Vagina (tissue), 2 donors: ENCODE measurements at places on chromosomes 2 and 18.

DNA sequence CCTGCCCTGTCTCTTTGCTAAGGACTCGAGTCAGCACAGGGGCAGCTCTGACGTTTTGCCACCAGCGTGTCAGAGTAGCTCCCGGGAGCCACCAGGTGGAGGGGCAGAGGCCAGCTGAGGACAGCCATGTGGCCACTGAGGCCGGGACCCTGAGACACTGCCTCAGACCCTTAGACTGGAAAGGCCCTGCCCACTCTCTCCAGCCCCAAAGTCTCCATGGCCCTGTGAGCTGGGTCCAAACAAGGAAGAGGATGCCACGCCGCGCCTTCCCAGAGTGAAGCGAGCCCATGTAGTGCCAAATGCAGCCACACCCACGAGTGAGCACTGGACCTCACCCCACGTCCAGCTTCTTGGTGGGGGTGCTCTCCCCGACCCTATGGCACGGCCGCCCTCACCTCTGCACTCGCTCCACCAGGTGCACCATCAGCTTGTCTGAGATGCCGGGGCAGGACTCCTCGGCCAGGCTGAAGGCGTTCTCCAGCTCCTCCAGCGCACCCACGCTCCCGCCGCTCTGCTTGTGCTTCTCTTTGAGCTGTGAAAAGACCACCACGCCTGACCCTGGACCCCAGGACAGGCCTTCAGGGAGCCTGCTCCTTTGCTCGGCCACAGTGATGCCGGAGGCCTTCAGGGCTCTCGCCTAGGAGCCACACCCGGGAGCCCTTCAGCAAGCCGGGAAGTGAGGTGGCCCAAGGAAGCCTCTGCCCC, 12.2 kb downstream of the STK25 start:
- no peaks in the 10 kb centered on the region for H3K27me3 ChIP-seq
- no peaks in the 10 kb centered on the region for H3K4me1 ChIP-seq

DNA sequence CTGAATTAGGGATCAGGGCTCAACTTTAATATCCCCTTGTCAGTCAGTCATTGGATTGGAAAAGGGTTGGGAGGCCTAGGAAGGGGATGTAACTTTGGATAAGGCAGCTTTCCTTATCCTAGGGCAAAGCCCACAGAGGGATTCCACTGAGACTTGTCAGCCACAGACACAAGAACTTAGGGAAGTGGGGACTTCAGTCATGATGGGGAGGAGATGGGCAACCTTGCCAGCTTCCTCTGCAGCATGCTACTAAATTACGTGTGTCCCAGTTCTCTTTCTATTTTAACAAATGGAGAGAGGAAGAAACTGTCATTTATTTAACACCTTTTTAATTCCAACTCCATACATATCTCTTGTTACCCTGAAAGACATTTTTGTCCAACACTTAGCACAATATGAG, 237.8 kb downstream of the WDR7 start:
- no peaks in the 10 kb centered on the region for H3K27me3 ChIP-seq
- no peak overlapping the region for H3K27ac ChIP-seq
- no peak for DNase-seq
- H3K4me1 ChIP-seq = peaks cover 9% of the 10 kb centered on the region
- H3K36me3 ChIP-seq = no peaks in the 10 kb centered on the region
- no peak overlapping the region for H3K4me3 ChIP-seq

- no peak overlapping the region for H3K4me3 ChIP-seq
- H3K36me3 ChIP-seq = no peaks in the 10 kb centered on the region
- no peaks in the 10 kb centered on the region for H3K27me3 ChIP-seq
- H3K27ac ChIP-seq = no peak overlapping the region
Measured at GRCh38 chr2:170245312-170245711, 67.4 kb downstream of the MYO3B start.

GRCh38 chr2:38074764-38075506, 1.0 kb downstream of the CYP1B1 start:
- peak overlapping the region; percentile 84 for H3K27ac ChIP-seq
- H3K4me3 ChIP-seq = peak overlapping the region; percentile 51
- DNase-seq = no peak

GRCh38 chr2:170218456-170218855, 40.5 kb downstream of the MYO3B start:
- H3K36me3 ChIP-seq = no peaks in the 10 kb centered on the region
- peak overlapping the region; percentile 29 for H3K27ac ChIP-seq
- H3K27me3 ChIP-seq = no peaks in the 10 kb centered on the region
- H3K4me3 ChIP-seq = no peak overlapping the region
- H3K4me1 ChIP-seq = no peaks in the 10 kb centered on the region

DNA sequence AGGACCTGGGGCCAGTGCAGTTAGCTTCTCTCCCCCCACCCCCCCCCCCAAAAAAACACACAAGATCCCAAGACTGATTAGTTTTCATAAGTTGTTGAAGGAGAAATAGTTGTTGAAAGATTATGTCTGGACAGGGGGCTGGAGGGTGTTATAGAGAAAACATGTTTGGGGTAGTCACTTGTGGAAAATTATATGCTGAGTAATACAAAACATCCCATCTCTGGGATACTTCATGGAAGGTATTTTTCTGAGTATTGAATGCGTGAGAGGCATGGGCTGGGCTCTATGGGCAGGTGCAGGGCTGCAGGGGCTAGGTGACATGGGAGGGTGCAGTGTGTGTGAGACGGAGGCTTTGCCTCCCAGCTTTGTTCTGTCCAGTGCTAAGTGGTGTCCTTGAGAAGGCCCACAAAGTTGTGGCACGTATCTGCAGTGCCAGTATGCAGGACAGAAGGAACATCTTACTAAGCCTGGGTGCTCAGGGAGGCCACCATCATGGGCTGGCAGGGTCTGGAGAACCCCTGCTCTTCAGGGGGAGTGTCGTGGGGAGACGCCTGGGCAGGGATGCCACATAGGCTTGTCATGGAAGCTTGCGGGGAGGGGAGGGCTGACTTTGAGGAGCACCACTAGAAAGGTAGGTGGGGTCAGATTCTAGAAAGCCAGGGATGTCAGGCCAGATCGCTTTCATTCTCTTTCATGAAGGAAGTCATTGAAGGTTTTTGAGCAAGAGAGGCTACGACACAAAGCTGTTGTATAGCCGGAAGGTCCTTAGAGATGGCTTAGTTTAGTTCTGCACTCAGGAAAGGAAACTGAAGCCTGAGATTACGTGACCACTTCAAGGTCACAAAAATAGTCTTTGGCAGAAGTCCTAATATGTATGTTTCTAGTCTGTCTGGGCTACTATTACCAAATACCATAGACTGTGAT, 232.0 kb downstream of the LDLRAD4 start:
- H3K4me3 ChIP-seq = no peak overlapping the region
- peaks cover 37% of the 10 kb centered on the region for H3K4me1 ChIP-seq
- H3K27ac ChIP-seq = no peak overlapping the region
- DNase-seq = no peak
- no peaks in the 10 kb centered on the region for H3K36me3 ChIP-seq
- no peaks in the 10 kb centered on the region for H3K27me3 ChIP-seq

- H3K4me3 ChIP-seq = no peak overlapping the region
- H3K36me3 ChIP-seq = no peaks in the 10 kb centered on the region
- H3K27ac ChIP-seq = no peak overlapping the region
- peaks cover 26% of the 10 kb centered on the region for H3K4me1 ChIP-seq
Measured at GRCh38 chr2:64593035-64593655, 60.6 kb downstream of the SERTAD2 start.

DNA sequence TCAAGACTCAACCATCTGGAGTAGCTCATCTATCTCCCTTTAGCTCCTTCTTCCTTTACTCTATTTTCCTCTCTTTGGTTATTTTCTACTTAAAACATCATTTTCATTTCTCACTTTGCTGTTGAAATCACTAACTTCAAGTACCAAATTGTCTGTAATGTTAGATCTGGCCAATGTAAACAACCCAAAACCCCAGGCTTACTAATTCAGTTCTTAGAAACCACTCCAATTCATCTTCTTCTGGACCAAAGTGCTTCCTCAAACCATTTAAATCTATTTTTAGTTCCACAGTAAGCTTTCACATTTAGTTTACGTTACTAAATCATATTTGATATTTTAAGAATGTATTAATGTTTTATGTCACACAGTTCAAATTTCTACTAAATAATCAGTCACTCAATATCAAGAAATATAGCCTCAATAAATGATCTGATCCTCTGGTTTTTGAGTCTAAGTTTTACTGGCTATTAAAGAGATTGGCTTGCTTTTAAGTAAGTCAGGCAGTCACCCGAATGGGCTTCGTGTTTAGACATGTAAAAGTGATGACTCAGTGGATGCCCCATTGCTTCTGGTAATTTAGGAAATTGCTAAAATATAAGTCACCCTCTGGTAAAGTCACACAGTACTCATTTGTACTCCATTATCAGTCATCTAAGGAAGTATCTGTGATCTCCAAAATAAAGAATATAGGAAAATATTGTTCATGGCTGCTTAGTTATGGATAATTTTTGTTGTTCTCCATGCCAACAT, 527.2 kb upstream of the SOX11 start:
- no peaks in the 10 kb centered on the region for H3K27me3 ChIP-seq
- DNase-seq = no peak
- no peaks in the 10 kb centered on the region for H3K4me1 ChIP-seq
- no peaks in the 10 kb centered on the region for H3K36me3 ChIP-seq
- no peak overlapping the region for H3K4me3 ChIP-seq

DNA sequence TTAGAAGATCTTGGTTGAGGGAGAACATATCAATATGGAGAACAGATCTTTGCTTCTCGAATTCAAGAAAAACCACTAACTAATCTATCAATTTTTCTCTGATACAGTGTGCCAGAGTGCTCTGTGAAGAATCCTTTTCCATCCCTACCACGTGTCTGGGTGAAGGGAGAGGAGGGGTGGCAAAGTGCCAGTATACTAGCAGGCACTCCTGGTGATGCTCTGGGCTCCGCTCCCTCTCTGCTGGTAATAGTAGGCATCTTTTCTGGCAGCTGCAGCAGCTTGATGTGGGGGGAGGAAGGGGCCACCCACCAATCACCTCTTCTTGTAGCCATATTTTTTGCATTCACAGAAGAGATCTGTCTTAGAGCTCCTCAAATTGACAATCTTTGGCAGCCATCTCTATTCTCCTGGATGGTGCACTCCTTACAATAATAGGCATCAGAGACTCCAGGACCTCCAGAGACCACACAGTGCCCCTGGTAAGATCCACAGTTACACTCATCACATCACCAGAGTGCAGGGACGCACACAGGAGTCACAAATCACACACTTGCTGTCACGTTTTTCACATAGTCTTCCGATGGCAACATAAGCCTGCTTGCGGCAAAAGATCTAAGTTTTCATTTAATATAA, 15.7 kb downstream of the STK39 start:
- no peak overlapping the region for H3K27ac ChIP-seq
- no peak for DNase-seq
- no peaks in the 10 kb centered on the region for H3K36me3 ChIP-seq

- no peak overlapping the region for H3K4me3 ChIP-seq
- no peaks in the 10 kb centered on the region for H3K4me1 ChIP-seq
- no peaks in the 10 kb centered on the region for H3K27me3 ChIP-seq
- H3K27ac ChIP-seq = no peak overlapping the region
- no peaks in the 10 kb centered on the region for H3K36me3 ChIP-seq
Measured at GRCh38 chr2:138814123-138814898, 34.1 kb upstream of the NXPH2 start.

- H3K27ac ChIP-seq = no peak overlapping the region
- peaks cover 20% of the 10 kb centered on the region for H3K36me3 ChIP-seq
- H3K4me1 ChIP-seq = no peaks in the 10 kb centered on the region
- no peaks in the 10 kb centered on the region for H3K27me3 ChIP-seq
Measured at GRCh38 chr2:171965661-171966060, 34.1 kb upstream of the METAP1D start.

GRCh38 chr2:206462240-206462854, 19.0 kb downstream of the ADAM23 start:
- H3K36me3 ChIP-seq = no peaks in the 10 kb centered on the region
- no peak for DNase-seq
- no peak overlapping the region for H3K27ac ChIP-seq
- H3K27me3 ChIP-seq = no peaks in the 10 kb centered on the region
- H3K4me1 ChIP-seq = no peaks in the 10 kb centered on the region

- no peaks in the 10 kb centered on the region for H3K4me1 ChIP-seq
- no peaks in the 10 kb centered on the region for H3K36me3 ChIP-seq
- H3K27ac ChIP-seq = no peak overlapping the region
- DNase-seq = no peak
Measured at GRCh38 chr2:148237911-148238310, 217.0 kb downstream of the MBD5 start.

DNA sequence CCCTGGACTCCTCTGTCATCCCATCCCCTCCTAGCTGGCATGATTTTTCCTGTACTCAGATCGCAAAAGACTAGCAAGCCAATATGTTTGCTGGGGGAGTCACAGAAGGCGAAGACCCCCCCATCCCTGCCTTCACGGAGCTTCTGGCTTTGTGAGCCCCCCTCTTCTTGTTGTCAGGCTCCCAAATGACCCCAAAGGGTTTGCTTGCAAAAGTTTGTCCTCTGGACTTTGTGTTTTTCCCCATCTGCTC, 169.9 kb downstream of the SMAD7 start:
- no peaks in the 10 kb centered on the region for H3K27me3 ChIP-seq
- peaks cover 62% of the 10 kb centered on the region for H3K4me1 ChIP-seq
- H3K27ac ChIP-seq = peak overlapping the region; percentile 80
- peak overlapping the region; percentile 10 for H3K4me3 ChIP-seq
- H3K36me3 ChIP-seq = no peaks in the 10 kb centered on the region

GRCh38 chr2:140683658-140684057, 1447.2 kb downstream of the LRP1B start:
- no peak for DNase-seq
- H3K27ac ChIP-seq = no peak overlapping the region
- H3K36me3 ChIP-seq = no peaks in the 10 kb centered on the region
- no peak overlapping the region for H3K4me3 ChIP-seq

GRCh38 chr2:231321021-231321420, 74.5 kb upstream of the B3GNT7 start:
- DNase-seq = peak; percentile 72
- no peaks in the 10 kb centered on the region for H3K27me3 ChIP-seq
- no peak overlapping the region for H3K27ac ChIP-seq
- no peaks in the 10 kb centered on the region for H3K36me3 ChIP-seq
- H3K4me3 ChIP-seq = no peak overlapping the region

GRCh38 chr2:223054193-223054781, 2.3 kb downstream of the KCNE4 start:
- peaks cover 37% of the 10 kb centered on the region for H3K4me1 ChIP-seq
- H3K4me3 ChIP-seq = peak overlapping the region; percentile 45
- no peaks in the 10 kb centered on the region for H3K36me3 ChIP-seq
- no peaks in the 10 kb centered on the region for H3K27me3 ChIP-seq

DNA sequence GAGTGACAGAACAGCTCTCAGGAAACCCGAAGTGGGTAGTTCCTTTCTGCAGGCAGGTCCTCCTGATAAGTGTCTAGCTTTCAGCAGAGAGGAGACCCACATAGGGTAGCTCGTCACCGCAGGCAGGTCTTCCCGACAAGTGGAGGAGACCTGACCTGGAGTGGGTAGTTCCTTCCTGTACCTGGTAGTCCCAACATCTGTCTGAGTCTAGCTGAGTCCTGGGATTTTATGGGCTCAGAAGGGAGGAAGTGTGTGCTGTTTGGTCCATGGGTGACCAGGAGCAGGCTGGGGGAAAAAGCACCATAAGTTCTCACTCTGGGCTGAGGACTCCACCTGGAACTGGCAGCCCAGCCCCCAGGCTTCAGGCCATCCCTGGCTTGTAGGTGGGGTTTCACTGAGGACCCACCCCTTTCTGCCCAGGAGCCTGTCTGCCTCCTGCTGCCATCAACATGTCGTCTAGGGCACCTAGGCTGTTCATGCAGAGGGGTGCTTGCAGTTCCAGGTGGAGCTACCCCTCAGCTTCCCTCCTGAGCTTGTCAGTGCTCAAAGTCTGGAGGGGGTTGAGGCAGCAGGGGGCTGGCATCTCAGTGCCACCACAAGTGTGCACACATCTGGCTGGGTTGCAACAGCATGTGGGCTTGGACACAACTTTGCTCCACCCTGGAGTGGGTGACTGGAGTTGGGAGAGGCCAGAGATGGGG, 9.4 kb downstream of the DYSF start:
- H3K36me3 ChIP-seq = no peaks in the 10 kb centered on the region
- H3K4me1 ChIP-seq = peaks cover 17% of the 10 kb centered on the region
- H3K27ac ChIP-seq = no peak overlapping the region

GRCh38 chr2:222972420-222972819, 79.6 kb upstream of the KCNE4 start:
- no peak overlapping the region for H3K27ac ChIP-seq
- no peaks in the 10 kb centered on the region for H3K4me1 ChIP-seq
- DNase-seq = no peak
- H3K4me3 ChIP-seq = no peak overlapping the region
